Cortex of kidney (tissue), 1 donor: ENCODE measurements at places on chromosomes 2 and 18.

GRCh38 chr2:222604749-222605515 lies 51.0 kb downstream of the FARSB start:
- DNase-seq = no peak

DNA sequence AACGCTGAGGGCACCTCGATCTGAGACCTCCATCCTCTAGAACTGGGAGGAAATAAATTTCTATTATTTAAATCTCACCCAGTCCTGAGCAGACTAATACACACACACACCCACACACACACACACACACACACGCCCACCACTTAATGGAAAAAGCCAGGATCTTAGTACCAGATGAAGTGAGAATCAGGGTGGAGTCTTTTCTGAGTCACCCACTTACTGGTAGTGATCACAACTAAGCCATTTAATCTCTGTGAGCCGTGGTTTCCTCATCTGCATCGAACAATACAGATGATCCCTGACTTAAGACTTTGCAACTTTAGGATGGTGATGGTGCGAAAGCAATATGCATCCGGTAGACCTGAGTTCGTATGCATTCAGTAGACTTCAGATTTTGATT lies 18.6 kb downstream of the THNSL2 start:
- DNase-seq = no peak

GRCh38 chr18:63169853-63170252 lies 149.7 kb downstream of the BCL2 start:
- DNase-seq = no peak

DNA sequence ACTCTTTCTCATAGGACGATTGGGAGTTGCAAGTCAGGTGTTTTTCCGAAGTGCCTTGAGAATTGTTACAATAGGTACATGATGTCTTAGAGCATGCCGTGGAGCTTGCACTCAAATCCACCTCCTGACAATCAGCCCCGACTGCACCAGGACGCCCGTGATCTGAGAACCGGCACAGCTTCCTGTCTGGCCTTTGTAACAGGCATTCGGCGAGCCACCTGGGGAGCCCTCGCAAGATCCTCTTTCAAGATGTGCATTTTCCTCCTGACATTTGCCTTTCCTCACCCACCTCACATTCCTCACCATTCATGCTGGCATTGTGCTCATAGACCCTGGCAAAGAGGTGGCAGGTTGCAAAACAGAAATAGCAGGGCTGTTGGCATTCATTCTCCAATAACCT lies 427.3 kb downstream of the GALR1 start:
- no peak for DNase-seq

DNA sequence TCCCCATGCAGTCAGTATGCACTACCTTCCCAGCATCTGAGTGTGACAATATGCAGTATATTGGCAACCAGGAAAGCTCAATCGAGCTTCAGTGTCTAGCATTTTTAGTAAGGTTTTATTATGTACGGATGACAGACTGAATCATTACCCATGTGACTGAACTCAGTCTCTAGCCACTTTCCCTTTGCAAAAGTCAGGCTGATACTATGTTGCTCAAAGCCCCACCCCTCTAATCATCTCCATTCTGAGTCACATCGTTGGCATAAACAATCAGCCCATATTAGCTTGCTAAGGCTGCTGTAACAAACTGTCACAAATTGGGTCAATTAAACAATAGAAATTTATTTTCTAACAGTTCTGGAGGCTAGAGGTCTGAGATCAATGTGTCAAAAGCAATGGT lies 25.8 kb upstream of the SRD5A2 start:
- no peak for DNase-seq

- no peak for DNase-seq
These were observed 18.1 kb downstream of the DTNB start for GRCh38 chr2:25655316-25655715.

DNA sequence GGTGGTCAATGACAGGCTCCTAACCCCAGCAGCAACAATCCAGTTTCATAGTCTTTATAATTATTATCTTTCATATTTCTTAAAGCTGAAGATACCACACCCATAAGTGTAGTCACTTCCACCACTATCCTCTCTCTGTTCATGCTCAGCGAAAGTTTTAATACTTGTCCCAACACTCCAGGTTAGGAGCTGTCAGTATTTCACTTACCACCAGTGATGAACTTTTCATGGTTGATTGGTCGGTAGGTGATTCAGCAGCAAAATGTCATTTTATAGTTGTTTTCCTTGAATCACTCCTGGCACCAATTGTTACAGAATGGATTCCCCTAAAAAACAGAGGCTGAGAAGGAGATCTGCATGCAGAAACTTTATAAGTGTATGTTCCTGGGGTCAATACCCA lies 324.9 kb downstream of the CCDC85A start:
- DNase-seq = no peak

DNA sequence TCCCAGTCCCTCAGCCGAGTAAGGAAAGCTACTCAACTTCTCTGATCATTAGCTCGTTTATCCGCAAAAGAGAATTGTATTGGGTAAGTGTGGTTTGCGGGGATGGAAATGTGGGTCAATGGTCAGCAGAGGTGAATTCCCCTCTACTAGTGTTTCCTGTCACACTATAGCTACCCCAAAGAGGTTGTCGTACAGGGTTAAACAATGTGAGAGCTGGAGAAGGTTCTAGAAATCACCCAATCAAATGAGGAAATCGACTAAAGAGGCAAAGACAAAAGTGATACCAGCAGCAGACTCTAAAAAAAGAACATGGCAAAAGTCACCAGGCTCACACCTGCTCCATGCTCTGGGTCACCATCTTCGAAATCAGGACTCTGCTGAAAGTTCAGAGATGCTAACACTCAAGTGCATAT lies 144.7 kb upstream of the ITGA4 start:
- DNase-seq = no peak

- DNase-seq = no peak
These were observed 306.9 kb upstream of the NT5C1B start for GRCh38 chr2:18896125-18896764.
